ENCODE measurements at places on chromosomes 1 and 21.

DNA sequence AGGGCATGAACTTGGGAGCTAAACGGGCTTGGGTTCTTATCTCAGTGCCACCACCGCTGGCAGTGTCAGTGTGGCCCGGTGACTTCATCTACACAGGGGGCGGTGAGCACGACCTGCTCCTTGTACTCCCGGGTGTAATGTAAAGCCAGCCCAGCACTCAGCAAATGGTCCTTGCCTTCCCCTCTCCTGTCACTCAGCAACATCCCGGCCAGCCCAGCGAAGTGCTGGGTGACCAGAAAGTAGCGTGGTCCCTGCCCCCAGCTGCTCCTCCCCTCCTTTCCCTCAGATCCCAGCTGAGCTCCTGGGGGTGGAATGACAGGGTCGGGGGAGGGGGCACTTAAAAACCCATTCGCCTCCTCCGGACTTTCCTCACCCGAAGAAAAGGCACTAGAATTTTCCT, 7.2 kb downstream of the KCNN3 start:
- no peak for DNase-seq

- peak; percentile 58 for DNase-seq
Measured at GRCh38 chr1:119682141-119682540, 29.6 kb upstream of the PHGDH start.

- peak; percentile 34 for DNase-seq
Measured at GRCh38 chr1:8465013-8465412, 147.1 kb downstream of the SLC45A1 start.

DNA sequence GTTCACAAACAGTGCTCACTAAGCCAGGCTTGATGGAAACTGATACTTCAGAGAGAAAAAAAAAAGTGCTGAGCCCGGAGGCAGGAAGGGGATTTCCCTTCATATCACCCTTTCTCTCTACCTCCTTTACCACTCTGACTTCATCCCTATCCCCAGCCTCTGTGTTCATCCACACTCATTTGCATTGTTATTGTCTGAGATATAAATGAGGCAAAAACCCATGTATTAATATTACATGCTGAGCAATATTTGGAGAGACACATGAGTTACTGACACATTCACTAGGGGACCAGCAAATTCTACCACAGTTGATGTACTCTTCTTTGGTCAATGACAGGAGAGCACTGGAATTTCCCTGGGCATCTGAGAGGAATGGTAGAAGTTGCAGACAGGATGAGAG, 175.8 kb downstream of the TNFSF18 start:
- no peak for DNase-seq

DNA sequence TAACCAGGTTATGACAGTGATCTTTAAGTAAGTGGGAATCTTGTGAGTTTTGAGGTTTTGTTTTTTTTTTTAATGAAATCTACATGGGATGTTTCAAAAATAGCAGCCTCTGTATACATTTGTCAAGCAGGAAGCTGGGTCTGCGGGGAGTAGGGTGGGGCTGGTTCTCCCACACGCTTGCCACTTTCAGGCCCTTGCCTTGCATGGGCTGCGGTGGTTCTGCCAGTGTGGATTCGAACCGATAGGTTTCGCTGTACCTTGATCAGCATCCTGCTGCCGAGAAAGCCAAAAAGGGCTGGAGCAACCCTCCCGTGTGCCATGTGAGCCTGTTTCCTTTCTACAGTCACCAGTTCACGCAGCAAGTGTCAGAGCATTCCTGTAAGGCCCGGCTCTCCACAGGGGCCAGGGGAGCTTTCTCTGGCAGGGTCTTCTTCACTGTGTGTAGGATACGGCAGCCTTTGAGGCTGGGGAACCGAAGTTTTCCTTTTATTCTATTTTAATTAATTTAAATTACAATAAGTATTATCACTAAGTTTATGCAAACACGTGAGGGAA, 79.2 kb upstream of the SAMD11 start:
- DNase-seq = no peak

DNA sequence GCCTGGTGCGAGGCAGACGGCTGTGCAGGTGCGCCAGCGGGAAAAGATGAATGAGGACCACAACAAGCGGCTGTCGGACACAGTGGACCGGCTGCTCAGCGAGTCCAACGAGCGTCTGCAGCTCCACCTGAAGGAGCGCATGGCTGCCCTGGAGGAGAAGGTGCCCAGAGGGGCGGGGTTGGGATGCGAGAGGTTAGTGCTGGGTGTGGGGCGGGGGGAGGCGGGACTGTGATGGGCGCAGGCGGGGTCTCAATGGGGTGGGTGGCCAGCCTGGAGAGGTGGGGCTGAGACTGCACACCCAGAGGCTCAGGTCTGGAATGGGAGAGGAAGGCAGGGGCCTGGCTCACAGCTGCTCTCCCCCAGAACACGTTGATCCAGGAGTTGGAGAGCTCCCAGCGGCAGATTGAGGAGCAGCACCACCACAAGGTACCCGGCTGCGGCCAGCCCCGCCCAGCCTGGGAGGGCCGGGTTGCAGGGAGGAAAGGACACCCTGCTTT, 22.3 kb downstream of the PPFIA4 start:
- DNase-seq = no peak

DNA sequence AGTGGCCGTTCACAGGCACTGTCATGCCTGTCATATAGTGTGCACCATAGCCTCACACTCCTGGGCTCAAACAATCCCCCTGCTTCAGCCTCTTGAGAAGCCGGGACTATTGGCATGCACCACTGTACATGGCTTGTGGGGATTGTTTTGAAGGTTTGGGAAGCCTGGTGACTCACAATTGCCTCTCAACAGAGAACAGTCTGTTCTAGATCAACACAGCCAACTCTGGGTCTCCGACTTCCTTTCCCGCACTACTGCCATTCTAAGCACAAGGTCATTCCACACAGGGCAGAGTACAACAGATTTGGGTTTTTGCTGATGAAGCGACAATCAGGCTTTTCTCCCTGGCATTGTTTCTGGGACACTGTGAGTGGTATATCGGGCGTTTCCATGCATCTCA, 15.5 kb upstream of the AHCTF1 start:
- peak; percentile 97 for DNase-seq

DNA sequence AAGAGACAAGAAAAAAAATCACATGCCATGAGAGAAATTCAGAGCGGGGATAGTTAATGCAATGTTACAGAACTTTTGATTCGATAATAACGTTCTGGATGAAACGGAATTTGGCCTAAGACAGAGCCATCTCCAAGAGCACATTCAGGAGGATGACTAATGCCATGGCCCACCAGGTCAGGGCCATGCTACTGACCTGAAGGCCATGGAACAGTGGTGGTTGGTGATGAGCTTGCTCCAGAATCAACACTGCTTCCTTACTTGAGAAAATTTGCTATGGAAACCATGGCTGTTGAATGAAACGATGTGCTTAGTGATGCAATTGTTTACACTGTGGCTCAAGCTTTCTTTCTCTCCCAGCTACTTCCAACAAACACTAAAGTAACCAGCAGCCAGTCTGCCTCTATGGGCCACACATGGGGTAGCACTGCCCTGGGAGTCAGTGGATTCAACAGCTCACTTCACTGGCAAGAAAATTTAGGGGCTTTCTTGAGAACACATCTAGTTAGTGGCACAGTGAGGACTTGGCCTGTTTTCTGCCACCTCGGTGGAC, 299.1 kb downstream of the PCP4 start:
- DNase-seq = no peak

GRCh38 chr1:8347635-8348034, 29.7 kb downstream of the SLC45A1 start:
- DNase-seq = no peak

- peak; percentile 78 for DNase-seq
Measured at GRCh38 chr1:94025383-94026340, 95.3 kb downstream of the ABCA4 start.

DNA sequence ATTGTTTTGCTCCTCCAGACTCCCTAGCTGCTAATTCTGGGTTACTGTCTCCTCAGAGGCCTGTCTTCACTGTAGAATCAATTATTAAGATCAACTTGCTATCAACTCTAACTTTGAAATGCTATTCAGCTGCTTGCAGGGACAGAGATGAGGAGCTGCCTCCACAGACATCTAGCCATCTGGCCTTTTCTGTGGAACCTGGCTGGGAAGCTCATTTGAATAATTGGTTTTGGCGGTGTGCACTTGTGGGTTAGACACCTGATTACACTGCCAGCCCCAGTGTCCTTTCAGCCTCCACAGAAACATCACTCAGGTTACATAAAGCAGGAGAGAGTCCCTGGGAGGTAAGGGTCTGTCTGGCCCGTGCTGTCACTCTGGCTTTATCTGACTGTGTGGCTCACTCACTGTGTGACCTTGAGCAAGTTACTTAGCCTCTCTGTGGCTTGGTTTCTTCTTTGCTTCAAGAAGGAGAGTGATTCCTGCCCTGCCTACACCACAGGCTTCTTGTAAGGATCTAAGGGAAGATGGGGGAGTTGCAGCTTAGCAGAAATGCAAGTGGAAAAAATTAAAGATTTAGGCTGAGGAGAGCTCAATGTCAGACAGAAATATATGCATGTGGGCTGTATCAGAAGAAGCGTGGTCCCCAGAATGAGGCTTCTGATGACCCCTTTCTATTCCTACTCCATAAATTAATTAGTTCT, 131.6 kb downstream of the BEND5 start:
- DNase-seq = no peak

- DNase-seq = no peak
Measured at GRCh38 chr1:206114692-206115640, 2.2 kb downstream of the AVPR1B start.

DNA sequence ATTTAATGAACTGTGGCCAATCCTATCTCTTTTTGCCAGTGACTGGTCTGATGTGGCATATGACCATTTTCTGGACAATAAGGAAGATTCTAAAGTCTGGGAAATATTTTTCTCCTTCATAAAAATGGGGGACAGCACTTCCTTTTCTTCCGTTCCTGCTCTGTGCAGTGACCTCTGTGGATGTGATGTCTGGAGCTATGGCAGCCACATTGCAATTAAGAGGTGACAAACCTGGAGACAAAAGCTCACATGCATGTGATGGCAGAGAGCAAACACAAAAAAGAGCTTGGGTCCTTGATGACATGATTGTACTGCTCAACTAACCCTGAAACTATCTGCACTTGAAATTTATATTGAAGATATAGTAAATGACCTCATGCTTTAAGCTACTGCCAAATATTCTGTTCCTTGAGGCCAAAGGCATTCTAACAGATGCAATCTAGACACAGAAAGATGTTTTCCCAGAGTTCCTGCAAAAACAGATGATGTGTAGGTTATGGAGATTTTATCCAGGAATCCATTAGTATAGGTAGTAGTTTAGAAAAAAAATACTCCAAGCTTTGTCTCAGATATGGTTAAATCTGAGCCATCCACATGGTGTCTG, 2.2 kb upstream of the MAGI3 start:
- no peak for DNase-seq

DNA sequence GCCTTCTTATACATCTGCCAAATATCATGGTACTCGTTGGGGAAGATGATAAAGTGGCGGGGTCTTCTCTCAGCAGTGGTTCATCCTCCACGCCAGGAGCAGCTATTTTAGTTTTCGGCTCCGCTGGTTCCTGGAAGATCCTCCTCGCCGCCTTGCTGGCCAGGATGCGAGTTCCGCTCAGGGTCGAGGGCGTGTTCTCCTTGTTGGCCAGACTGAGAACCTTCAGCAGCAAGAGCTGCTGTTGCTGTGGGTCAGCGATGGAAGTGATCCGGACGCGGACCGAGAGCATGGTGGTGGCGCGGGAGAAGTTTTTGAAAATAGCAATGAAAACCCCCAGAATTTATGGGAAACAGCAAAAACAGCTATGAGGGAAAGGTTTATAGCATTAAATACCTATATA, 11.4 kb upstream of the CFAP126 start:
- DNase-seq = peak; percentile 73

- no peak for DNase-seq
Measured at GRCh38 chr21:43192501-43193081, 23.8 kb downstream of the CRYAA start.

GRCh38 chr1:40003156-40004093, 37.1 kb upstream of the CAP1 start:
- DNase-seq = no peak

GRCh38 chr1:18009478-18009961, 98.1 kb upstream of the IGSF21 start:
- no peak for DNase-seq

DNA sequence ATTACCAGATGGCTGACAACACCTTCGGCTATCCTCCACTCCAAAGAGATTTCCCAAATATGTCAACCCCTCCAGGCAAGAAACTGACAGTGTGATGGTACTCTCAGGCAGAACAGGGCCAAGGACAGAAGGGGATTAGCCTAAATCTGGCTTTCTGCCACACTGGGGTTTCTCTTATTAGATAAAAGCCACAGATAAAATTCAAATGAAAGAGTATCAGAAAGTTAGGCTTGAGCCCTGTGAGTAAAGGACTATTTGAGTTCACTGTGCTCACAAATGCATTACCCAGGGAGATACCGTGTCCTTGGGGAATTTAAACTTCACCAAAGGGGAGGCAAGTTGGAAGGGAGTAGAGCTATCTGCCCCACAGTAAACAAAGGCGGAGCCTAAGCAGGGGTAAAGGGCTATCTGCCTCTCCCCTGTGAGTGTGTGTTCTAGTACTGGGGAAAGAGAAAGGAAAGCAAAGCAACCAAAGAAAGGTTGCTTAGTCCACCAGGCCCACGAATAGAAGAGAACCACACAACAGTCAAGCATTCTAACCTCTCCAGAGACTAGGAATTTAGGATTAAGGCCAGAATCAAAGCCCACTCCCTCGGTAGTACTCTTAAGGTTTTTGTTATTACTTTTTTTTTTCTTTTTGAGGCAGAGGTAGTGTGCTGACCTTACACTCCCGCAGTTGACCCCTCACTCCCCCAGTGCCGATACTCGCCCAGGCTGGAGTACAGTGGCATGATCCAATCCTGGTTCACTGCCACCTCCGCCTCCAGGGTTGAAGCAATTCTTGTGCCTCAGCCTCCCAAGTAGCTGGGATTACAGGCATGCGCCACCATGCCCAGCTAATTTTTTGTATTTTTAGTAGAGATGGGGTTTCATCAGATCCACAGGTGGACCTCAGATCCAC, 12.7 kb downstream of the TPM3 start:
- peak; percentile 24 for DNase-seq

DNA sequence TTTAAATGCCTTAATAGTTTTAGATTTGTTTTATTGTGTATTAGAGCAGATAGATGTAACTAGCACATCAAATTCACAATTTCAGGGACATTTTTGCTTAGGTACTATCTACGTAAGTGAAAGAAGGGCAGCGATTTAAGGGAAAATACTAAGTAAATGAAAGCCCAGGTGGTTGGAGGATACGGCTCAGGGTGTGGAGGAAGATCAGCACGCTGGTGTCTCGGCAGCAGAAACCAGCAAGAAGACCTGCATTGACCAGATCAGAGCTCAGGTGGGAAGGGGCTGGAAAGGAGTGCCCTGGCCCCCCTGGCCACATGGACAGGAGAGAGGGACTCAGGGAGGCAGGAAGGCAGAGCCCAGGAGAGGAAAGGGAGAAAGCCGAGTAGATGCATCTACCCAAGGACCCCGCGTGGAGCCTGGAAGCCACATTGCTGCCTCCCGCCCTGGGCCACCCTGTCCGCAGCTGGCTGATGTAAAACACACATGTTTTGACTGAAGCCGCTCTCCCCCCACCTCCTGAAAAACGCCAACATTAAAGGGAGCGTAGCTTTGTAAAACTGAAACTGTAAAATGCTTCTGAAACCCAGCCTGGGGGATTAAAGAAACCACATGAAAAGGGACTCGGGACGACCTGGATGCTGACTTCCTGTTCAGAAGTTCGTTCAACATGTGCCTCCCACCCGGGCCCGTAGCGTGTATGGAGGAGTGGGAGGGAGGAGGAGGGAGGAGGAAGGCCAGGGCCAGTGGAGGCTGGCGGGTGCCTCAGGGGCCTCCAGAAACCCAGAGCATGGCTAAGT, 72.6 kb upstream of the TARDBP start:
- no peak for DNase-seq

- peak; percentile 69 for DNase-seq
Measured at GRCh38 chr1:14980621-14981218, 172.8 kb upstream of the TMEM51 start.
